ENCODE measurements at places on chromosomes 5 and 9.

DNA sequence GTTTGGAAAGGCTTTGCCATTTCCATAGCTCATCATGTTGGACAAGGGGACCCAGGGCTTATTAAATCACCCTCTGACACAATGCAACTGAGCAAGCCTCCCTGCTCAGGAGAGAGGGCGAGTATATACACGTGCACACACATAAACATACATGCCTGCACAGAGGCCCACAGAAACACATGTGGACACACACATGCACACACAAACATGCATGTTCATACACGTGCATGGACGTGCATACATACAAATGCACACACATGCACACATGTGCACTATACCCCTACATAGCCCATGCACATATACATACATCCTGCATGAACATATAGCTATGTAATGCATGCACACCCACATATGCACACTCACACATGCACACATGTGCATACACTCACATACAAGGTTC, 99.5 kb upstream of the ALDH1B1 start:
- no peak for DNase-seq

DNA sequence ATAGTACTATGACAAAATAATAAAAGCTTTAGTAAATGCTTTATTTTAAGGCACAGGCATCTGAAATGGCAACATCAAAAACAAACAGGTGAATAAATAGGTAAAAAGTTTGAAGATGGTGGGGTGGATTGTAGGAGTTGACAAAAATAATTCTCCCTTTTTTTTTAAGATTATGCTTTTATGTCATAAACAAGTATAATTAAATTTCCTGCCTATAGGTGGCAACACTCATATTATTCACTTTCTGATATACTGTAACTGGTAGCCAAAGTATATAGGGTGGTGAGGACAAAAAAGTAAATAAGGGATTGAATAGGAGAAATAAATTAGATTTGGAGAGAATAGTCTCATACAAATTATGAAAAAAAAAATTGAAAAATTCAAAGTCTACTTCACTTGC, 120.0 kb upstream of the ACOT12 start:
- peak; percentile 7 for DNase-seq

DNA sequence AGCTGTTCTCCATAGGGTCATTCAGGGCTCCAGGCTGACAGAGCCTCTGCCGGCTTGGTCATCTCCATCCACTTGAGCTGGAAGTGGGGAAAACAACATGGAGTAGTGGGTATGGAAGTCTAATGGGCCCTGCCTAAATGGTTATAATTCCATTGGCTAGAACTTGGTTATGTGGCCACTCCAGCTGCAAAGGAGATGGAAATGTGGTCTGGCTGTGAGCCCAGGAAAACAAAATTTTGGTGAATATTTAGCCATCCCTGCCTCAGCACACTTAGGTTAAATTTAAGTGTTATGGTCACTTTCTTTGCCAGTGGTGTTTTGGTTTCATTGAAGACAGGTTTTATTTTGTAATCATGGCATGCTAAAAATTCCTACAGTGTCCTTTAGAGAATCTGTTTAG, 112.3 kb downstream of the SMARCA2 start:
- no peak for DNase-seq

DNA sequence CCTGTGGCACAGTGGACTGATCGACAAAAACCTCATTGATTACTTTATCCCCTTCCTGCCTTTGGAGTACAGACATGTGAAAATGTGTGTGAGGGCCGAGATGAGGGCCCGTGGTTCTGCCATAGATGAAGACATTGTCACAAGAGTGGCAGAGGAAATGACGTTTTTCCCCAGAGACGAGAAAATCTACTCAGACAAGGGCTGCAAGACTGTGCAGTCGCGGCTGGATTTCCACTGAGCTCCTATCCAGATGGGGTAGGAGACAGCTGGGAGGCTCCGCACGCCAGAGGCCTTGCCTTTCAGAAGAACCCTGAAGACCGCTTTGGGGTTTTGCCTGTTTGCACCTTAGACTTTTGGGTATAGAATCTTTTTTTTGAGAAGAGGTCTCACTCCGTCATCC, 6.4 kb downstream of the TOR1B start:
- DNase-seq: no peak

GRCh38 chr5:41935544-41935943, 10.5 kb downstream of the FBXO4 start:
- no peak for DNase-seq
